ENCODE measurements at places on chromosomes 2 and 18.

DNA sequence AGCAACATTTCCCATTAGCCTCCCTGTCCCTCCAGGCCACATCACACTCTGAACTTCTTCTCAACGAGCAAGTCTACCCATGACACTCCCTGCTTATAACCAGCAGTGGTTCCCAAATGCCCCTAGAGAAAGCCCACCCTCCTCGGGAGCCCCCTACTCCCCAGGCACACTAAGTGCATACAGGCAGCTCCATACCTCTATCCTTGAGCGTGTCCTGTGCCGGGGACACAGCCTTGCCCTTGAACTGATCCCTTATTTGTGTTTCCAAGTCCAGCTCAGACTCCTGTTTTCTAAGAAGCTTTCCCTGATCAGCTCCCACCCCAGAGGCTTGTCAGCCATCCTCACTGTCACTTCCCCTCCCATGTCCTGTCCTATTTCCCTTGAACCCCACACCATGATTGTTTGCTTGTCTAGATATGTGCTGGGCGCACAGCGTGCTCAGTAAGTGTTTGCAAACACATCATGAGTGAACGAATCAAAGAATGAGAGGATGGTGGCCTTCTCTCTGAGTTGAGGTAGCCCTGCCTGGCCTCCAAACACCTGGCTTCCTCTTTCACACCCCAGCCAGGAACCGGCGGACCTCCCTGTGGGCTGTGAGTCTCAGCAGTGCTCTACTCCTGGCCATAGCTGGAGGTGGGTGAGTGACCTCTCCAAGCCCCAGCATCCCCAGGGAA, 2.1 kb downstream of the TEX51 start:
- DNase-seq = no peak

- no peak for DNase-seq
These were observed 18.2 kb downstream of the WDR33 start for GRCh38 chr2:127792805-127793204.

DNA sequence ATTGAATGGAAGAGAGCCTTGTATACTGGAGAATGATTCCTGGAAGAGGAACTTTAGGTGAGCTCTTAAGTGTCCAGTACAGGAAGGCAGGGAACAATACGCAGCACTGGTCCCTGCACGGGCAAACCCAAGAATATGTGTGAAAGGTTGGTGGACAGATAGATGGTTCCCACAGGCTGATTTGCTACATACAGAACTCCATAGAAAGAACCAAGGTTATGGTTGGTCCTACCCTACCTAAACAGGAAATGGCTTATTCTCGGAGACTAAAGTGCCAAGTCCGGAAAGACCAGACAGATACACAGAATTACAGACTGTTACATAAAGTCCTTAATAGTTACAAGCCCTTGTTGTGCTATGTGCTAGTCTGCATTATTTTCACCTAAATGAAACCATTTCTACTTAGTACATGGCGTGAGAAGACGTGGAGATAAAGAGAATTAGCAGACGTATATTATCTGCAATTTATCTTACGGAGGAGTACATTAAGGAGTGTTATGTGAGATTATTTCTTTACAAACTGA, 1.2 kb downstream of the REV1 start:
- peak; percentile 41 for DNase-seq

- no peak for DNase-seq
These were observed 57.1 kb upstream of the RALBP1 start for GRCh38 chr18:9418047-9418690.

GRCh38 chr2:75822336-75822735, 111.6 kb upstream of the GCFC2 start:
- DNase-seq = no peak

- DNase-seq = no peak
These were observed 318.3 kb upstream of the KLHL29 start for GRCh38 chr2:23066686-23067085.

DNA sequence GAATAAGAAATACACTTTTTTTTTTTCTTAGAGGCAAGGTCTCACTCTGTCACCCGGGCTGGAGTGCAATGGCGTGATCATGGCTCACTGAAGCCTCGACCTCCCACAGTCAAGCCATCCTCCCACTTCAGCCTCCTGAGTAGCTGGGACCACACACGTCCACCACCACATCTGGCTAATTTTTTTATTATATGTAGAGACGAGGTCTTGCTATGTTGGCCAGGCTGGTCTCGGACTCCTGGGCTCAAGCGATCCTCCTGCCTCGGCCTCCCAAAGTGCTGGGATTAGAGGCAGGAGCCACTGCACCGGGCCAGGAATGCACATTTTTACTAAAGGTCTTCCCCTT, 2.4 kb downstream of the TGOLN2 start:
- DNase-seq = no peak

GRCh38 chr2:239212121-239212928, 188.5 kb downstream of the HDAC4 start:
- DNase-seq = no peak

- DNase-seq = peak; percentile 93
These were observed at the start of gene ABCB6 for GRCh38 chr2:219218732-219219701. Gene ABCB6 (minus strand): TSS chr2:219218958. CDS start chr2:219218673, 285 bp downstream.

DNA sequence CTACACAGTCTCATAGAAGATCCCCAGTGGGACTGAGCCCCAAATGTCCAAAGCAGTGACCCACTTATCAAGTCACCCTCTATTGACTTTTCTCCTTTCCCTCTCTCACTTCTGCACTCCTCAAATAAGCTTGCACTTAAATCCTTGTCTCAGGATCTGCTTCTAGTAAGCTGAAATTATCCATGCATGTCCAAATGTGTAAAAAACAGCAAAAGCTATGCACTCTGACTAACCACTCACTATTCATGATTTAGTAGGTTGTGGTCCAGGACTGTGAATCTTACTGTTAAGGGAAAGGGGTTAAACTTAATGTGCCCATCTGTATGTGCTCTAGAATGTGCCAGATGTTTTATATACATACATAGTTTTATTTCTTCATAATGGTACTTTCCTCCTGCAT, 115.4 kb downstream of the SCG2 start:
- no peak for DNase-seq

DNA sequence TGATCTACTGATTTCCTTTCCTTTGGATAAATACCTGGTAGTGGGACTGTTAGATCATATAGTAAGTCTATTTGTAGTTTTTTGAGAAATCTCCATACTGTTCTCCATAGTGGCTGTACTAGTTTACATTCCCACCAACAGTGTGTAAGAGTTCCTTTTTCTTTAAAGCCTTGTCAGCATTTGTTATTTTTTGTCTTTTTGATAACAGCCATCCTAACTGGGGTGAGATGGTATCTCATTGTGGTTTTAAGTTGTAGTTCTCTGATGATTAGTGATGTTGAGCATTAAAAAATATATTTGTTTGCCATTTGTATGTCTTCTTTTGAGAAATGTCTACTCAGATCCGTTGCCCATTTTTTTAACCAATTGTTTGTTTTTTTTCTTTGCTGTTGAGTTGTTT, 33.9 kb upstream of the EPG5 start:
- DNase-seq = no peak

- no peak for DNase-seq
These were observed 1023.2 kb upstream of the ZEB2 start for GRCh38 chr2:145543155-145543554.

DNA sequence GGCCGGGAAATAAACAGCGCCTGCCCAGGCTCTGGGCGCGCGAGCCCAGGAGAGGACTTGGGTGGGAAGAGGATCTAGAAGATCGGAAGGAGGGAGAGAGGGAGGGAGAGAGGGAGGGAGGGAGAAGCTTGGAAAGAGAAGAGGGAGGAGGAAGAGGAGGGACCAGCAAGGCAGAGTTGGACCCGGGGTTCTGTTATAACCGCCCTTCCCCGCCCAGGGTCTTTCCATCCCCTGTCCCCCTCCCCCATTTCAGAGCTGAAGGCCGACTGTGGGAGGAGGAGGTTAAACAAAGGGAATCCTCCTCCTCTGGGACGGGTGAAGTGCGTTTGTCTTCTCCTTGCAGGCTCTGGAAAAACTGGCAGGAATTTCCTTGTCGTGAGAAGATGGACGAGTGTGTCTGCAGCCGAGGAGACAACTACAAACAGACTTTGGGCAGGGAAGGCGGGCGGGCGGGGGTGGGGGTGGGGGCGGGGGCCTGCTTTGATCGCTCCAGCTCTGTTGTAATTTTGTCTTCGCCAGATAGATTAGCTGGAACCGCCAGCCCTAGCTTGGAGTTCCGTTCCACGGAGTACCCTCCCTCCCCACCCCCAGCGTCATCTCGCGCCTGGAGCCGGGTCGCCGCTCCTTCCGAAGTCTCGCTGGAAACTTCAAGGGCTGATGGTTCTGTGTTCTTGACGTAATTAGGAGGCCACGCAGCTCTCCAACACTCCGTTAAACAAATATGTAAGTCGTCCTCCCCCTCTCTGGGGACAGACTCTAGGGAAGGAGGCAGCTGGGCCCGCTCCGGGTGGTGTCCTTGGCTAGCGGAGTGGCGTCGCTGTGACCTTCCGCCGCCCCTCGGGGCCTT, 6.4 kb upstream of the SP9 start:
- no peak for DNase-seq

- peak; percentile 83 for DNase-seq
These were observed at the start of gene GPD2 for GRCh38 chr2:156435718-156436496. Gene GPD2 (plus strand): TSS chr2:156436379. CDS start chr2:156476106, 39,727 bp downstream.

DNA sequence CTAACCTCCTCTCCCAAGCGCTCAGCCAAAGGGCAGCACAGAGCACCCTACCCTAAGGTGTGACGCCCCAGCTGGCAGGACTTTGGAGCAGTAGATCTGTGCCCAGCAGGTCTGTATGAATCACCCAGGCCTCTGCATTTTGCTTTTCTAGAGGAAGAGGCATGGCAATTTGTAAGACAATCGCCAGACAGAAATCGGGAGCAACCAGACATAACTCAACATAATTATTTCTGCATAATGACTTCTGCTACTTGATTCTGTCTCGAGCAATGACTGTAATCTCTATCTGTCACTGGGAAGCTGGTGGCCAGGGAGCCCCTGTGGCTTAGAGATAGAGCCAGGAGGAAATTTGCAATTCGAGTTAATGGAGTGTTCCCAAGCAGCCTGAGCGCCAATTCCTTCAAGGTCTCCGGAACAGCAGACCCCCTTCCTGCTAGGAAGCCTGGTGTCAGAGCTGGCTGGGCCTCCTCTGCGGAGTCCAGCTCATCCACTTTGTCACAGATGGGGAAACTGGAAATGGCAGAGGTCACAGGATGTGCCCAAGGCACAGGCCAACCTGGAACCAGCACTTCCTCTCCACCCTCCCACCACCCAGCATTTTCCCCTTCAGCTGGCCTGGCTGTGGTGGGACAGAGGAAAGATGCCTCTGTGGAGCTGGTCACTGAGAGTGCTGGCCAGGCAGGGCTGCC, 55.0 kb downstream of the ODC1 start:
- DNase-seq = peak; percentile 47

- DNase-seq = peak; percentile 30
These were observed 7.0 kb upstream of the NXPH2 start for GRCh38 chr2:138787053-138787666.

- DNase-seq = no peak
These were observed 84.8 kb downstream of the OSBPL6 start for GRCh38 chr2:178279142-178279541.

GRCh38 chr18:45416168-45416567, 199.1 kb upstream of the SLC14A2 start:
- DNase-seq = peak; percentile 40

DNA sequence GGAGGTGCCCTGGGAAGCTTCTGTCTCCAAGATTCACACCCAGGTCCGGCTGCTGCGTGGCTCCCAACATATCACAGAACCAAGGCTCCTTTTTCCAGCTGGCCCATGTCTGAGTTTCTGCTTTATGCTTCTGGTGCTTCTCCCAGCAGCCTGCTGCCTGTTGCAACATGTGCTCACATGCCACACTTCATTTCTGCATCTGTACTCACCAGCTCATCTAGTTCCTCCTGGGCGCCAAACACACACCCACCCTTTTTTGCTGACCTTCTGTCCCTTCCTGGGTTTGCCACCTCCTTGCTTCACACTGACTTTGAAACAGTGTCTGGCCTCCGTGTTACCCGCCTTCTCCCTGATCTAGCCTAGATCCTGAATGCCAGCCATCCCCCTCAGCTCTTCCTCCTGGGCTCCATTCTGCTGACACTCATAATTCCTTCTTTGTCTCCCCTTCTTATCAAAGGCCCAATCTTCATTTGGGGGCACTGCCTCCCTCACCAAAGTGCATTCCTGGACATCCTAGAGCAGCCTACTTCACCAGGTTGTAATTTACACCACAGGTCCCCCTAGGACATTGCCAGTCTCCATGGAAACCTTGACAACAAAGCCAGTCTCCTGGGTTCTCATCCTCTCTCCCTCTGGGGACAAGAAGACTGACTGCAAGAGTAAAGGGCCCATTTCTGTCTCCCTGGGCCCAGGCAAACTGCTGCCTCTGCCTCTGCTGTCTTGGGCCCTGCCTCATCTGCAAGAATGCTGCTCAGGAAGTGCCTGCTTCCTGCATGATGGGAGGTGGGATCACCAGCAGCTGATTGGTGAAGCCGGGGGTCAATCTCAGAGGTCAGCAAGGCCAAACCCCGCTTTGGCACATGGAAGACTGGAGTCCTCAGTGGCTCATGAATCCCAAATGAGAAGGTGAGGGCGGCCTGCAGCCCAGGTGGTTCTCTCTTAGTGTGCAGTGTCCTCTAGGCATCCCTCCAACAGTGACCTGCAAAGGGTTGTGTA, 13.9 kb upstream of the PROM2 start:
- no peak for DNase-seq

- peak; percentile 82 for DNase-seq
These were observed 79.9 kb downstream of the EPAS1 start for GRCh38 chr2:46377101-46377581.

DNA sequence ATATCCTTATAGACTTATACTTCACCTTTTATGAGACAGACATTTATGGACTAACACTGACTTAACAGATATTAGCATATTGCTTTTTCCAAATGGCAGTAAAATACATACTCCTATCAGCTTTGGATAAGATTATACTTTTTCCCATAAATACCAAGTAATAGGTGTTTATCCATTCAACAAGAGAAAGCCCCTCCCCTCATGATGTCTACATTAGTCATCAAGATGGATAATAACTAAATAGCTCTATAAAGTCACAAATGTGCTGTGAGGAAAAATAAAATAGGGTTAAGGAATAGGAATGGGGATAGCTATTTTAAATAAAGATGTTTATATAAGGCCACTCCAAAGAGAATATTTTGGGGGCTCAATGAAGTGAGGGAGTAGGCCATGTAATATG, 39.4 kb downstream of the CSRNP3 start:
- DNase-seq = no peak

DNA sequence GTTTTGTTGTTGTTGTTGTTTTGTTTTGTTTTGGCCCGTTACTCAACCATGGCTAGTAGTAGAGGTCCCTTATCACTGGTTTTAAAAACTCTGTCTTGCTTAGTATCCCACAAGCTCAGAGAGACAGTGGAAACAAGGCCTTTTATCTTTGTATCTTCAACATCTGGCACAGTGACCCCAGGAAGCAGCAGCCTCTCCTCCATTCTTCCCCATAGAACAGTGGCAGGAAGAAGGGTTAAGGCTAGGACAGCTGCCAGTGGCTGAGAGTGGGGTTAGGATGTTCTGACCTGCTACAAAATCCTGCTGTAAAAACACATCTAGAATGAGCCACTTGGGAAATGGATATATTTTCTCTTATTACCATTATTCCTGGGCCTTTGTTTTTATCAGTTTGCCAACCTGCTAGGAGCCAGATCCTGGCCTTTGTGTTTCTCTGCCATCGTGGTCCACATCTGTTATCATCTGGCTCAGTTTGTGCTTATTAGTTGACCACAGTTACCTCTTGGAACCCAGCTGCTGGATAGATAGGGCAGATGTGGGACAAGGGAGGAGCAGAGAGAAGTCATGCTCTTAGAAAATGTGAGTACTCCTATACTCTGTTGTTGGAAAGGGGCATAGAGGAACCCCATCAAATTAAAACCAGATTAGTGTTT, 246.8 kb downstream of the AGPS start:
- no peak for DNase-seq
